Parietal lobe (tissue), 2 donors: ENCODE measurements at places on chromosomes 16 and 17. TPM values are rescaled to one million over a fixed set of nuclear protein-coding genes. Genes with fewer than 3 reads are reported as not detected.

The TOM1L1 gene
- 11.3 TPM for total RNA-seq

The SCIMP gene
- not detected for total RNA-seq

The FBXW10B gene
- total RNA-seq, result 3.1 TPM

The CHST4 gene
- not detected for total RNA-seq

The KRT17 gene
- total RNA-seq, result not detected

The SSTR5 gene
- not detected for total RNA-seq

The PLLP gene
- total RNA-seq, result 2.8 TPM

The HOXB1 gene
- not detected for total RNA-seq

The KRTAP4-6 gene
- not detected for total RNA-seq

The CA7 gene
- total RNA-seq, result not detected

The ITGAD gene
- total RNA-seq, result not detected

The FOXF1 gene
- 0.31 TPM for total RNA-seq

The RTN4RL1 gene
- total RNA-seq, result 27.9 TPM

The SPATA33 gene
- 16.6 TPM for total RNA-seq

The ZFHX3 gene
- total RNA-seq, result 7.2 TPM

The TMEM100 gene
- total RNA-seq, result 1.9 TPM

The RNU2-1 gene
- not detected for total RNA-seq

The FOXC2 gene
- total RNA-seq, result not detected

The OTOP3 gene
- not detected for total RNA-seq

The CDH15 gene
- total RNA-seq, result not detected

The CFAP97D1 gene
- not detected for total RNA-seq

The ADAD2 gene
- total RNA-seq, result not detected

The SPATA22 gene
- total RNA-seq, result 1.3 TPM

The CCL4 gene
- 2.8 TPM for total RNA-seq

The MED9 gene
- total RNA-seq, result 28.5 TPM

The TBC1D3I gene
- total RNA-seq, result not detected

The STAC2 gene
- total RNA-seq, result 0.94 TPM

The CCL16 gene
- total RNA-seq, result not detected

The NOG gene
- total RNA-seq, result 3.1 TPM

The CDR2L gene
- 8.8 TPM for total RNA-seq

The CIBAR2 gene
- total RNA-seq, result not detected

The PIRT gene
- total RNA-seq, result 0.63 TPM

The MEIOC gene
- 0.31 TPM for total RNA-seq

The TPSD1 gene
- total RNA-seq, result not detected

The AOC2 gene
- total RNA-seq, result 2.5 TPM

The SMTNL2 gene
- 5.6 TPM for total RNA-seq

The ASGR1 gene
- total RNA-seq, result 12.5 TPM

The ACSM2A gene
- total RNA-seq, result not detected

The LITAF gene
- 13.8 TPM for total RNA-seq

The KRTAP1-1 gene
- not detected for total RNA-seq
